ENCODE measurements at places on chromosomes 2 and 18.

DNA sequence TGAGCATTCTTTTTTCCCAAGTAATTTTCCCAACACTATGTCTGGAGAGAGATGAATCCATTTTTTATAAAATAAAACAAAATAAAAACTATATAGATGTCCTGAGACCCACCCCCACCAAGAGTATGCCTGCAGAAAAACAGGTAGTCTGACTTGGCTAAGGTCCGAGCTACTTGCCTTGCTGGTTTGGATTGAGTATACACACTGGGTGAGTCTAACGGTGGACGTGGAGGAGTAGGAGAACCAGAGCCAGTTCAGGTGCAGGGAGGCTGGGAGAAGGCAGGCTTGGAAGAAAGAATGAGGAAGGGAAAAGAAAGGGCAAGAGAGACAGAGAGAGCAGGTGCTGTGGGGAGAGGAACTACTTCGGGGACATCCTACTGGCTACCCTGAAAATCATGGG lies 21.3 kb upstream of the AFTPH start:
- DNase-seq: no peak

DNA sequence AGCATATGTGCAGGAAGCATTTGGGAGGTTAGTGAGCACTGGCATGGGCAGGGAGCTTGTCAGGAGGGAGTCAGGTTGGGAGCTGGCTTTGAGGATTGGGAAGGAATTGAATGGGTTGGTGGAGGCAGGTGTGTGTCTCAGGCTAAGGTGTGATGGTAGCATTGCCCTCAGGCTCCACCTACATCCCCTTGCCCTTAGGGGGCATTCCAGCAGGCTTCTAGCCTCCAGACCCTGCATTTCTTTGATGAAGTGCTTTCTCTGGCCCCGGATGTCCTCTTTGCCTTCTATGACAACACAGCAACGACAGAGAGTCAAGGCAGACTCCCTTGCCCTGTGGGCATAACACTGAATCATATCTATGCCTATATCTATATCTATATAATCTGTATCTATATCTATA lies 13.5 kb downstream of the RHBDD1 start:
- no peak for DNase-seq

- no peak for DNase-seq
Measured at GRCh38 chr2:197210430-197210829, 100.2 kb downstream of the ANKRD44 start.

DNA sequence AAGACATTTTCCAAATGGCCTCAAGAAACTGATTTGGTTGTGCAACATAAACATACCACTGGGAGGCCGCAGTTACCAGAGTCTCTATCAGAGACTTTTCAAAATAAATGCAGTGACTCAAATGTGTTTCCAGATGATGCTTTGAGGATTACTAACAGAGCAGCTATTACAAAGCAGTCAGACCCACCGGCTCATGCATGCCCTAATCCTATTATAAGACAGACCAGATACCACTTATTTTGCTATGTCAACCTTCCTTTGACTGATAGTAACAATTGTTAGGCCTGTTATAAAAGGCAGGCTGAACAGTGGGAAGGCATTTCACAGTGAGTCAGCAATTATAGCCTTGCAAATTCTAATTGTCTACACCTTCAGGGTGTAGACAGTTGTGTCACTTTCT lies 217.7 kb downstream of the LRRTM1 start:
- no peak for DNase-seq

DNA sequence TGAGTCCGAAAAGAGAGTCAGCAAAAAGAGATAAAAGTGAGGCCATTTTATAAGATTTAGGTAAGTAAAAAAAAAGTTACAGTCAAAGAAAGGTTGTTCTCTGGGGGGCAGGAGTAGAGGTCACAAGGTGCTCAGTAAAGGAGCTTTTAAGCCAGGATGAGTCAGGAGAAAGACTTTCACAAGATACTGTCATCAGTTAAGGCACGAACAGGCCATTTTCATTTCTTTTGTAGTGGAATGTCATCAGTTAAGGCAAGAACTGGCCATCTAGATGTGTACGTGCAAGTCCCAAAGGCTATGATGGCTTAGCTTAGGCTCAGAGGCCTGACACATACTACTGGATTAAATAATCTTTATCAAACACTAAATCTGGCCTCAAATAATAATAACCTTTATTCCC lies 1207.3 kb upstream of the FAM98A start:
- DNase-seq: no peak

DNA sequence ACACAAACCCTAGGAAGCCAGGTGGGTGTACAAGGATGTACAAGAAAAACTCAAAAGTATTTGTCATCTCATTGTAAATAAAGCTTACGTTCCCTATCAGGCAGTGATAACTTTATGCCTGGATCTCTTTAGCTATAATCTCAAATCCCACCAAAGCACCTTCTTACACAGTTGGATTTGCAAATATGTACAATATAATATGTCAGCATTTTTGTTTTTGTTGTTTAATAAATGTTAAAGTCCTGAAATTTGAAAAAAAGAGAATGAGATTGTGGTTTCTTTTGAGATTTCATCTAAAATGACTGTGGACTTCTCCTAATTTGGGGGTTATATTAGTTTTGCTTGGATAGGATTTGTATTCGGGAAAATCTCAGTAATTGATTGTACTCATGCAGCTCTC lies 81.9 kb downstream of the LRRTM1 start:
- no peak for DNase-seq

DNA sequence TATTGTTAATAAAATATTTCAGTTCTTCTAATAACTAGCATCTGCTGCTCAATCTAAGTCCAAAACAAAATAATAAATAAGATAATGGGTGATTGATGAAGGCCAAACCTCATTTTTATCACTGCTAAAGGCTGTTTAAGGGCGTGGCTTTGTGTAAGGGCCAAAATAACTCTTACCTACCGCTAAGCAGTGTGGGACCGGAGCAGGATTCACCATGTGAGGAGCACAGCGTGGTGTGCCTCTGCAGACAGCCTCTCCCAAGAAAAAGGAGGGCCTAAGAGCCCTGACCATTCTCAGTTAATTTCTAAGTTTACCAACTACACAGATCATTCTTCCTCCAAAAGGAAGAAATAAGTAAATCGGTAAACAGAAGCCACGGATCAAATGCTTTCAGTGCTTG lies 353.7 kb downstream of the ARL6IP6 start:
- DNase-seq: no peak

- no peak for DNase-seq
Measured at GRCh38 chr2:226782092-226782713, 17.4 kb downstream of the IRS1 start.

GRCh38 chr2:32008805-32009515 lies 1.8 kb downstream of the MEMO1 start:
- no peak for DNase-seq

GRCh38 chr2:196344397-196344796 lies 173.0 kb upstream of the STK17B start:
- no peak for DNase-seq

DNA sequence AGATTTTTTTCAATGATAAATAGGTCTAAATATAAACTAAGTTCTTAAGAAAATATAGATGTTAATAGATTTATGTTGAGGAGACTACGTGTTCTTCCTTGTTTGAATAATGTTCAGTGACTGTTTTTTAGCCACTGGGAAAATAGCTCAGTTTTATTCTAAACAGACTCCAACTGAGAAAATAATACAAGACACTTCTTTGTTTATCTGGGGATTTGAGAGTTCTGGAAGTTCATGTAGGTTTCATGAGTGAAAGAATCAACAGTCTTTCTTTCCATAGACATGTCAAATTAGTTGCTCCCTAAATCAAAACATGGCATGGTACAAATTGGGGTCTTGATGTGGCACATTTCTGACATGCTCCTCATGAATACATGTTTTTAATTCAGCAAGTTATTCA lies 177.7 kb downstream of the MREG start:
- no peak for DNase-seq

GRCh38 chr18:55694291-55694690 lies 106.3 kb upstream of the TCF4 start:
- DNase-seq: peak; percentile 24

- no peak for DNase-seq
Measured at GRCh38 chr2:195813421-195813820, 156.4 kb downstream of the SLC39A10 start.

- no peak for DNase-seq
Measured at GRCh38 chr2:10009271-10009810, 34.0 kb upstream of the KLF11 start.

GRCh38 chr2:95389245-95390119 lies 13.0 kb upstream of the FAHD2A start:
- DNase-seq: peak; percentile 18

GRCh38 chr18:5972298-5972697 lies 77.0 kb upstream of the TMEM200C start:
- no peak for DNase-seq

- DNase-seq: no peak
Measured at GRCh38 chr2:95342556-95343320, 45.6 kb downstream of the KCNIP3 start.

DNA sequence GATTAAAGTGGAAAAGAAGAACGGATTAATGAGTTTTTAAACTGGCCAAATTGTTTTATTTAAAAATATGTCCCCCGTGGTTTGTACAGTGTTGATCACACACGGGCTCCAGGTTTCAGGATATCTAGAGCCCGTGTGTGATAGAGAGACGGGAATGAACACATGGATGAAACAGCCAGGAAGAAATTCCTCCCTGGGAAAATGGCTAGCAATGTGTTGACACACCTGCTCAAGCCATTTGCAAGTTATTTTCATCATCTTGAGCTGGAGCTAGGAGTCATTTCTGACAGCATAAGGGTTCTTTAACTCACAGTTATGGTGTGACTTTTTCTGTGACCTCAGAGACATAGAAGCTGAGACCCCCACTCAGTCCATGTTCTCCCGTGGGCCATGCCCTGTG lies 81.6 kb downstream of the LRRFIP1 start:
- DNase-seq: no peak

DNA sequence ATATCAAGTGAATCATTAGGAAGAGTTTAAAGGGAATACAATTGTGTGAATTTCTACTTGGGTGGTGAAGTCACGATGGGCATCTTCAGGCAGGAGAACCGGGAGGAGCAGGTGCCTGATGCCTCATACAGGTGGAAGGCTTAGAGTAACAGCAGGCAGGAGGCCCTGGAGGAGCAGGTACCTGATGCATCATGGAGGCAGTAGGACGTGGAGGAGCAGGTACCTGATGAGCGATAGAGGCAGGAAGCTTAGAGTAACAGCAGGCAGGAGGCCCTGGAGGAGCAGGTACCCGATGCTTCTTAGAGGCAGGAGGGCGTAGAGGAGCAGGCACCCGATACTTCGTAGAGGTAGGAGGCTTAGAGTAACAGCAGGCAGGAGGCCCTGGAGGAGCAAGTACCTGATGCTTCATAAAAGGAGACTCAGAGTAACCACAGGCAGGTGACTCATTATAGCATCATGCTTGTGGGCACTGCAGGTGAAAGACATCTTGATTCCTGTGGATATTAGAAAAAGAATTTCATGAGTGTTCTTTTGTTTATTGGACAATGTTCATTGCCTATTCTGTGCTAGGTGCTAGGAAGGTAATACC lies 133.9 kb downstream of the ATP9B start:
- no peak for DNase-seq

GRCh38 chr2:221514305-221515040 lies 57.6 kb downstream of the EPHA4 start:
- DNase-seq: no peak

GRCh38 chr2:124668161-124668560 lies 643.1 kb downstream of the CNTNAP5 start:
- DNase-seq: no peak

- DNase-seq: no peak
Measured at GRCh38 chr18:41378598-41378997, 576.4 kb upstream of the PIK3C3 start.

DNA sequence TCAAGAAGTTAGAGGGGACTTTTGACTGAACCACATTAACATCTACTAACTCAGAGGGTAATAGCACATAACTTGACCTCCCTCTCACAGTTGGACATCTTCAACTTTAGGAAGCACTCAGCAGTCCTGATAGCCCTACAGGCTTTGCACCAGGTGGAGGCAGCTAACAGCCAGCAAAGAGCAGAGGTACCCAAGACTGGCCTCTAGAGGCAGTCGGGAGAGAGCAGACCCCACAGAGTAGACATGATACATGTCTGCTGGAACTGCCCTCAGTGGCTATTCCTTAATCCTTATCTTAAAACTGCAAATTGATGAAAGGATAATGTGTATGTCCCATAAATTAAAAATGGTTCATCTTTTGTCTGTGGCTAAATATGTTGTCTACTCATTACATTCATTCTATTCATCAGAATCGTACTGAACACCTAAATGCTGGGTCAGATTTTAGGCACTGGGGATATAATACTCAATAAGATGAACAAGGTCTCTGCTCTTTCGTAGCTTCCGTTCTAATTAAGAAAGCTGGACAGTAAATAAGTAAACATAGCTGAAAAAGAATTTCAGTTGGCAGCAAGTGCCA lies 49.8 kb downstream of the CAB39 start:
- peak; percentile 34 for DNase-seq

- DNase-seq: no peak
Measured at GRCh38 chr2:37904993-37905392, 20.1 kb upstream of the RMDN2 start.

DNA sequence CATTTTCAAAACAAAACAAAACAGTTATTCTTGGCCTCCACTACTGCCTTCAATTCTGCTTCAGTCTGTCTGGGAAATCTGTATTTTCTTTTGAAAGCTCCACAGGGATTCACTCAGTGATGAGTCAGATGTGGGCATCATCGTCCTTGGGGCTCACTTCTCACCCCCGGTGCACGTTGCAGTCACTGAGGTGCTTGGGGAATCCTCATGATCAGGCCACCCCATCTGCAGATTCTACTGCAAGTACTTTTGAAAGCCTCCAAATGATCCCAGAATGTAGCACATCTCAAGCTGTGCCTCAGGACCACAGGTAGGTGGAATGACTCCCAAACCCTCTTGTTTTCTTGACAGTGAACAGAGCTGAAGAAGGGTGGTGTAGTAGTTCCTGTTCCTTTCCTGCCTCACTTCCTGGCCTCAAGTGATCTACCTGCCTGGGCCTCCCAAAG lies 34.3 kb downstream of the LPIN2 start:
- DNase-seq: no peak

DNA sequence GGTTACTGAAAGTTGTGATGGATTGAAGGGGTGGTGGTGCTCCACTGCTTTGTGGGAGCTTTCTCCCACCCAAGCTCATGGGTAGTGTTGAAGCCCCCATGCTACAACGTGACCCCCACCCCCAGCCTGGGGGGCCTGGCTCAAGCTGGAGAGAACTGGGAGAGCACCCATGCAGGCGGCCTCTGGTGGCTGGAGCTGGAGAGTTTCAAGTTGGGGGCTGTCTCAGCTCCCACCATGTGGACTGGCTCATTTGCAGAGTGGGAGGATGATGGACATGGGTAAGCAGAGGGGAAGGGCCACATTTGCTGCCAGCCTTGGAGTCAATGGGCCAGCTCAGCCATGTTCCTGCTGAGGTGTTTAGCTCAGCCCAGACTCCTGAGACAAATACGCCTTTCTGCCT lies 62.8 kb downstream of the INPP4A start:
- no peak for DNase-seq

DNA sequence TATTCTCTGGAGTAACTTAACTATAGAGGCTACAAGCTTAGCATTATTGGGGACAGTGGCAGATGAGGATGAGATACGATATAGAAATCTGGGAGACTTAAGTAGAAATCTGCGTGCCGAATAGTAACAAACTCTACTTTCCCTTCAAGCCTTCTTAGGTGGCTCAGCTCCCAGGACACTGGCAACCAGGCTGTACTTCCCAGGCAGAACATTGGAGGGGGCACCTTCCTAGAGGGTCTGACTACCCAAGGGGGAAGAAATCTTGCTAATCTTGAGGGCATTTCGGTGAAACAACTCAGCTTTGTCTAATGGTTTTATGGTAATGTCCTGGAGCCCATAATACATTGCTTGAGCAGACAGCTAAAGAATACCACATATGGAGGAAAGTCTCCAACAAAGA lies 126.2 kb upstream of the DTNA start:
- DNase-seq: no peak

- DNase-seq: no peak
Measured at GRCh38 chr2:69549421-69549820, 94.1 kb downstream of the AAK1 start.
